ENCODE measurements at places on chromosomes 3 and 15. TPM values are rescaled to one million over a fixed set of nuclear protein-coding genes. Genes with fewer than 3 reads are reported as not detected.
A peak's percentile ranks its signal among the peaks of the same experiment; 100 is the strongest.

Gene UACA
- 0.81 TPM for total RNA-seq

Gene DUOXA2
- total RNA-seq, result not detected

GRCh38 chr3:197504641-197505121 is 51.1 kb downstream of the BDH1 start:
- no peak for DNase-seq

DNA sequence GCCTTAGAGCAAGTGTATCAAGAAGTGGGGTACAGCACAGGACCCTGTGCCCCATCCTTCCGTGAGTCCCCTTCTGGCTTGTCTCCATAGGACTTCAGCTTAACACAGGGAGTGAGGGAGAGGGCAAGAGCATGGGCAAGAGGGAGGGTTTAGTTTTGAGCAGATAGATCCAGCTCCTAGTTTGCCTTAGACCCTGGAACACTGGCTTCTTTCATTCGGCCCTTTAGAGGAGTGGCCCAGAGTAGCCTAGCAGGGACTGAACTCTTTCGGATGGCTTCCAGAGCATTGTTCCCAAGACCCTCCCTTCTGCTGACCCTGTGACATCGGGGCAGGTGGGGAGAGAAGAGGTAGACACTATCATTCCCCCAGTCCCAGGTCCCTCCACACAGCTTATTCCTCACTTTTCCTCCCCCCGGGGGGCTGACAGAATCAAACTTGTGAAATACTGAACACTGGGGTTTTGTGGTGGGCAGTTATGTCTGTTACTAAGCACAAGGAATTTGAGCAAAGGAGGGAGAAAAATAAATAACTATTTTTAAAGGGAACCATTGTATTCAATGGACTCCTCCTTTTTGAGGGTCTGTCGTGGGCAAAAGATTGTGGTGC is 289.6 kb upstream of the C2CD4B start:
- DNase-seq, result no peak

Gene LHFPL4
- not detected for total RNA-seq

GRCh38 chr3:185976977-185977678 is 39.3 kb upstream of the TRA2B start:
- DNase-seq, result peak; percentile 71

DNA sequence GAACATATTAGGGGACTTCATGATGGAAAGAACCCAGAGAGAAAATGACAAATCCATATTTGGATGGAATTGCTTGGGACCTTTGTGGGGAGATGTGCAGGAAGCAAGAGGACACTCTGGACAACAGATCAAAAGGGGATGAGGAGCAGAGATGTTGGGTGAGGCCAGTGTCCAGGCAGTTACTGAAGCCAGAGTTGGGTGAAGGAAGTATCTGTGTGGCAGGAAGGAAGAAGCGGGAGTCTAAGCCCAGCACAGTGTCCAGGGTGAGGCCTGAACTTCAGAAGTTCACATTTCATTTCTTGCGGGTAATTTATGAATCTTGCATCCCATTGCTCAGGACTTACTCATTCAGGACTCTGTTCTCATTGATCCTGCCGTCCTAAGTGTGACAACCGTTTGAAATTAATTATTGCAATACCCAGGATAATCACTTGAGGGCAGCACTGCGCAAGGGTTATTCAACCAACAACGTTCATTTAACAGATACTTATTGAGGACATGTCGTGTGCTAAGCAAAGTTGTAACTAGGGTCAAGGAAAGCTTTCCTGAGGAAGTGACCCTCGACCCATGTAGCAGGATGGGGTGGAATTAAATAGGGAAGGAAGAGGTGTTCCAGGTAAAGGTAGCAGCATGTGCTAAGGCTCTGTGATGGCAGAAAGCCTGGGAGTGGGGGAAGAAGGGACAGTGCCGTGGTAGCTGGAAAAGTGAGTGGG is 61.3 kb upstream of the CMTM8 start:
- peak; percentile 56 for DNase-seq

Gene SIAH2
- total RNA-seq, result 111 TPM

Gene GABRR3
- not detected for total RNA-seq

DNA sequence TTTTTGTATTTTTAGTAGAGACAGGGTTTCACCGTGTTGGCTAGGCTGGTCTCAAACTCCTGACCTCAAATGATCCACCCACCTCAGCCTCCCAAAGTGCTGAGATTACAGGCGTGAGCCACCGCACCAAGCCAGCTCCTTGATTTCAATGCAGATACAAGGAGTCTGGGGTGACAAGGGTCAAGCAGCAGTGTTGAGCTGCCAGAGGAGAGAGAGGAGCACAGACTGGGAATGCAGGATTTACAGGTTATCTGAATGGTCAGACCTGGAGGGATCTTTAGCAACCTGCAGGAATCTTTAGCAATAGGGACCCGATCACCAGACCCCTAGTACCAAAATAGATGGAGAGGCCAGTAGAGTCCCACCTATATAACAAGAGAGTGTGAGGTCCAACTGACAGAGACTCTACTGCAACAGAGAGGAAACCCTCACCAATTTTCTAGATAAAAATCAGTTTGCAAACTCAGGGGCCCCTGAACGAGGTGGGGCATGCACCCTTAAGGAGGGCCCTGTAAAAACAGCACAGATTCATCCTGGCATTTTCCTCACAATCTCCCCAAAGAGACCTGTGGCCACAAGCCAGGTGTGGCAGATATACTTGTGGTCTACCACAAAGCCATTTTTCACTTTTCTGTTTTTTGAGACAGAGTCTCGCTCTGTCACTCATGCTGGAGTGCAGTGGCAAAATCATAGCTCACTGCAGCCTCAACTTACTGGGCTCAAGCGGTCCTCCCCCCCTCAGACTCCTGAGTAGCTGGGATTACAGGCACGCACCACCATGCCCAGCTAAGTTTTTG is 10.7 kb upstream of the SHISA5 start:
- DNase-seq, result no peak

GRCh38 chr3:174355505-174355904 is 503.6 kb upstream of the NAALADL2 start:
- no peak for DNase-seq

DNA sequence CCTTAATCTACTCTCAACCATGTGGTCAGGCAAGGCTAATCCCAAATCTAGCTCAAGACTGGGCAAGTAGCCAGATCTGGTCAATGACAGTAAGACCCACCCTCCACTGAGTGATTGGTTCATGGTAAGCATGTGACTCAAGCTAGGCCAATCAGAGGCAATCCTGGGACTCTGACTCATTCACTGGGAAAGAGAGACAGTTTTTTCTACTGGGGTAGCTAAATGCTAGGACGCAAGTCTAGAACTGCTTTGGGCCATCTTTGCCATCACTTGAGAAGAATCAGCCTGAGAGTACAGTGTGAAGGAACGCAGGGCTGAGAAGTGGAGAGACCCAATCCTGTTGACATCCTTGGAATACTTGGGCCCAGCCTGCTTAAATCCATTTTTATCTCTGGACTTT is 9.4 kb upstream of the RAD18 start:
- DNase-seq, result no peak

DNA sequence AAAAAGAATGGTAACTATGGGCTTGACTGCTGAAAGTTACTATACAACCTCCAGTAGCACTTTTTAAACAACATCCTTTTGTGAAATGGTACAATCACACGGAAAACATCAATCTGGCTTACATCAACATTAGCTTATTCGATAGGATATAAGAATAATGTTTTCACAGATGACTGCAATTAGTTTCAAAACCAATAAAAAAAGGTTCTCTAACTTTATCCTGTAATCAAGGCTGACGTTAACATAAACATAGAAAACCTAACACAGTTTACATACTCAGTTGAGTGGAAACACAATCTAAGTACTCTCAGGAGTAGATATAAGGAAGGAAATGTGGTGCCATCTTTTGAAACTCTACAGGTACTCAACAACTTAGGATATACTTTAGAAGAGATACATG is 102.2 kb downstream of the DLG1 start:
- no peak for DNase-seq

DNA sequence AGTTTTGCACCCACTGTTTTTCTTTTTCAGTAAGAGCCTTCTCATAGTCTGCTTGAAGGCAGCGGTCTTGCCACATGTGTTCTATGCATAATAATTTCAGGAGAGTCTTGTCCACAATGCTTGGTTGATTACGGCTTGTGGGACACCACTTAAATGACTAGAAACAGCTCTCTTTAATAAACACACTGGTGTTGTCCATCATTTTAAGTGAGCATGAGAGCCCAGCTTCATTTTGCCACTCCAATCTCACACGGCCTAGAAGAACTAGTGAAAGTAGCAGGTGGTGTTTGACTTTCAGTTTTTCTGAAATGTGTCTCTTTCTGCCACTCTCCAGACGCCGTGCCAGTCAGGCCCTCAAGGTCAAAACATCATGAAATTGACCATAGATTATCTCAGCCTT is 292.1 kb downstream of the LPP start:
- DNase-seq, result no peak

Gene CASR
- not detected for total RNA-seq

DNA sequence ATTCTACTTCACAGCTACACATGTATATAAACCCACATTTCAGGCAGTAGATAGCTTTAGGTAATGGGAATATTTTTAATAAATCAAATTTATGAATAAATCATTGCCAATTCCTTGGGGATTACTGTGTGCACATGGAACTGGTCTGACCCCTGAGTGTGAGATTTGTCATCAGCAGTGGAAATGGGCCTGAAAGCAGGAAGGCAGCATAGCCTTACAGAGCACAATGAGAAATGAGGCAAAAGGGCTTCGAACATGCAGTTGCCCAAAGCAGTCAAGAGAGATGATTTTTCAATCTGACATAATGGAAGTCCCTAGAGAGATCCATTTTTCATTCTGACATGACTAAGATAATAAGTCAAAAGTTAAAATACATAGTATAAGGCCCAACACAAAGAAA is 599.2 kb downstream of the TUSC7 start:
- no peak for DNase-seq

Gene ITPKA
- total RNA-seq, result 0.53 TPM

Gene ADAMTSL3
- not detected for total RNA-seq

- no peak for DNase-seq
These were observed 220.2 kb downstream of the NTRK3 start for GRCh38 chr15:88036154-88036839.

DNA sequence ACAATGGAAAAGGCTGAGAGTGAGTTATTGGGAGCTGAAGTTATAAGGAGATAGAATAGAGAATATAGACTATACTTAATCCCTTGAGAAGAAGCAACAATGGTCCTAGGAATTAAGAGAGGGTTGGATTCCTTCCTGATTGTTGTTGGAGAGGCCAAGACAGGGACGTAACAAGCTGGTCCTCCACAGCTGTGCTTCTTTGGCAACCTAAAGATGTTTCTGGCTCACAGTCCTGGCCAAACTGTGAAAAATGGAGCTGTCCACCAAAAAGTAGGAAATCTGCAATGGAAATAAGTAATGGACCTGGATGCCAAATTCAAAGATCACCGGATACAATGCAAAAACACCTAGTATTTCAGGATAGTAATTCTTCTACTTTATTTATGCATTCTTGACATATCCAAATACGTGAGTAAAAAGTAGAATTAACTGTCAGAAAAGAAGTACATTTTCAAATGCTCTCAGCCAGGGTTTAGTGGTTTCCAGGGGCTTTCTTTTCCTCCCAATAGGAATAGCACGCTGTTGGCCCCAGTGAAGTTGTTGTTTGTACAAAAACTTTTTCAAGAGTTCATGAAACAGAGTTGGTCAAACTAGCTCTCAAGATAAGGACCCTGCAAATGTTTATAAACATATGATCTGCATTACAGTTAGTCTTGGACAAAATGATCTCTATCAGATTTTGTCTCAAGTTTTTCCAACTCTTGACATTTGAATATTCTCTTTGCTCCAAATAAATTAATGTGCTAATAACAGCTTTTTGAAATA is 28.3 kb downstream of the CERS3 start:
- no peak for DNase-seq
